ENCODE measurements at places on chromosomes 5 and 9.

GRCh38 chr9:13228431-13228830 lies 51.1 kb downstream of the MPDZ start:
- DNase-seq, result no peak

DNA sequence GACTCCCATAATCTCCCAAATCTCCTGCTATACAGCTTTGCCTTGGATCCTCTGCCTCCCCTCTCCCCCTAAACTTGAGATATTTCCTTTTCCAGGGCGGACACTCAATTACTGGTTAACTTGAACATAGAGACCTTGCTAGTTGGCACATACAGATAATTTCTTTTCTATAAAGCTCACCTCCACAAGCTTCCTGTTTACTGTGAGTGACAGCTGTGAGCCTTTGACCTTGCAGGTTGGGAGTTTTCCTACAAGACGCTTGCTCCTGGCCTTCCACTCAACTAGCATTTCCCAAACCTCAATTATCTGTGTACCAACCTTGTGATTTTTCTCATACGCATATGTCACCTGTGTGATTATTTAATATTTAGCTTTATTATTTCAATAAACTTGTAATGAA lies 114.5 kb downstream of the GNA14 start:
- DNase-seq, result no peak

DNA sequence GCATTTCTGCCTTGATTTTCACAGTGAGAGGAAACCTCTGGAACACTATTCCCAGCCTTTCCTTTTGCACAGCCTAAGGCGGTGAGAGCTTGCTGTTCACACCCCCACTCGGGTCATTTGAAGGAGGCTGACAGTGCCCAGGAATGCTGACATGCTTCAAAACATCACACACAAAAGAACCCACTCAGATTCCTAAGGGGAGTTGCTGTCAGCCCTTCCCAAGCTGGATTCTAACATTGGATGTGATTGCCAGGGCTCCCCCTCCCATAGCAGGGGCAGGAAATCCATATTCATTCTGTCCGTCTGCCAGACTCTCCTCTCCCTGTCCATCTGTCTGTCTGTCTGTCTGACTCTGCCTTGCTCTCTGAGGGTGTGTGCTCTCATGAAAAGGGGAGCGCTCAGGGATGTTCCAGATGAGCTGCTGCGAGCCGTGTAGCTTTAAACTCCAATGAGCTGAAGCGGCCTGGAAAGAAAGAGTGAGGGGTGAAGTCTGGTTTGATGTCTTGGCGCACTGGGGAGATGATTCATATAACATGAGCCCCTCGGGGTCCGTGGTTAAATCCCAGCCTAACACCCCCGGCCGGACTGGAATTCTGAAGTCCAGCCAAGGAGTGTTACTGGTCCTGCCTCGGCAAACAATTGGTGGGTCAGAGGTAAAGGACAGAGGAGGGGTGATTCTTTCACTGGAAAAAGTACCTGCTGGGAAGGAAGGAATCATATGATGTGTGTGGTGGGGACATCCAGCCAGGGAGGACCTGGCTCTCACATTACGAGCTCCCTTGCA lies 517.0 kb downstream of the CCDC171 start:
- DNase-seq, result no peak

DNA sequence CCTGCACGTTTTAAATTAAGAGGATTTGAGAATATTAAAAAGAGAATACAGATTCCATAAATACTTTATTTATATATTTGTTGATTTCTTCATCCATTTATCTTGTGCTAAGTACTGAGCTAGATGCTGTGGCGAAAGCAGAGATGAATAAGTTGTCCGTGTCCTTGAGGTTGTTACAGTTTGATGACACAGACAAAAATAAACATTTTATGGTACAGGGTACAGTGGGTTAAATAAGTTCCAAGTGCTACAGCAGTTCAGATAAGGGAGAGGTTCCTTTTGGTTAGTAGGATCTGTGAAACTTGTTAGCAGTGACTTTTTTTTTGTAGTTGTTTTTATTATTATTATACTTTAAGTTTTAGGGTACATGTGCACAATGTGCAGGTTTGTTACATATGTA lies 50.2 kb downstream of the MACIR start:
- no peak for DNase-seq

- DNase-seq, result no peak
Measured at GRCh38 chr5:122705851-122706250, 69.0 kb upstream of the SNX2 start.

- DNase-seq, result peak; percentile 49
Measured at GRCh38 chr5:40429258-40430100, 250.2 kb upstream of the PTGER4 start.

GRCh38 chr5:100889165-100889743 lies 13.8 kb downstream of the ST8SIA4 start:
- no peak for DNase-seq

DNA sequence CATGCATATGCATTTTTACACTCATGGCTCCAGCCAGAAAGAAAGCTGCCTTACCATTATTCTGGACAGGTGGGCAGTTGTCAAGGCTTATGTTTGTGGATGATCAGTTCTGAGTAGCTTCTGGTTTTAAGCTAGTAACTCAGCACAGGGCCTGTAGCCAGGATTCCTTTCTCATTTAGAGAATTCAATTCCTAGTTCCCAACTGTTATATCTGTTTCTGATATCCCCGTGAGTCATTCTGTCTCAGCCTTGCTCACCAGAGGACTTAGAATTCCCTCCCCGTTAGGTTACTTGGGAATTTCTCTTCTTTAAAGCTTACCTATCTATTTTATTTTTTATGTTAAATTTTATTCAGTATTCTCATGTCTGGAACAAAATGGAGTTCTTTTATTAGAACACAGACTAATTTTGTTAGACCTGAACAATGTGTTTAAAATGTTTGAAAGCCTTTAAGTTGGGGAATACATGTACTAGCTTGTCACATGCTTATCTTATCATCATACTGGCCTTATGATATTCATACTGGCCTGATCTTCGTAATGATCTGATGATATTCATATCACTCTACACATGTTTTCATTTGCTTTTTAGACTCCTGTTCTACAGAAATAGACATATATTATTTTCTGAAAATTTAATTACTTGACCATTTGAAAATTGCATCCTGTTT lies 47.1 kb downstream of the CAST start:
- no peak for DNase-seq

GRCh38 chr9:76424491-76424890 lies 30.3 kb upstream of the RFK start:
- no peak for DNase-seq

GRCh38 chr5:37532976-37533740 lies 154.0 kb downstream of the WDR70 start:
- no peak for DNase-seq

GRCh38 chr9:110220809-110221208 lies 12.8 kb upstream of the C9orf152 start:
- DNase-seq, result no peak

DNA sequence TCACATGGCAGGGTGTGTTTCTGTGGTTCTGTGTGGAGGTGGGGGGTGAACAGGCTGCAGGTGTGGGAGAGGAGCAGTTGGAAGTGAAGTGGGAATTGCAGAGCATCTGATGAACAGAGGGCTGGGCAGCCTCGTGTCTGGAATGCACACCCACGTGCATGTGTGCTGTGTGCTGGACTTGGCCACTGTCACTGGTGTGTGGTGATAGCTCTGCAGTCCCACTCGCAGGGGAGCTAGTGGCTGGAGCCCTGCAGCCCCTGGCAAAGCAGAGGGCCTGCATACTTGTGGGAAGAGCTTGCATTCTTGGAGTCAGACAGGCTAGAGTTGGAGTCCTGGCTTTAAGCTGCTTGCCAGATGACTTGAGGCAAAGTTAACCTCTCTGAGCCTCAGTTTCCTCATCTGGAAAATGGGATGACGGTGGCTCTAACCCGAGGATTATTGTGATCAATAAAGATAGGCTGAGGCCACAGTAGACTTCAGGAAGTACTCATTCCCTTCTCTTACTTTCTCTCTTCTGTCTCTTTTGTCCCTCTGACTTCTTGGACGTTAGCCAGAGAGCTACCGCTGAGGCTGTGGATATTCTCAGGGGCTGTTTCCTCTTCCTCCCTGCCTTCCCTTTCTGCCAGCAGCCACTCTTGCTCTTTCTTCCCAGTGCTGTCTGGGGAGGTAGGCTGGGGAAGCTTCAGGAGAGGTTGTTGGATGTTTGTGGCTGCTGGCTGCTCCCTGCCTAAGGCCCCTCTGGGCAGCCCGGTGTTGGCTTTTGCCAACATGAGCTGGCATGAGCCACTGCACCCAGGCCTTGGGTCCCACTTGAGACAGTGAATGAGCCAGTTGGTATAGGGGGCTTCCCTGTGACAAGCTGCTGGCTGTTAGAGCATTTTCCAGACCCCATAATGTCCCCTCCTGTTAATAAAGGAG lies 18.3 kb downstream of the PSAT1 start:
- no peak for DNase-seq

GRCh38 chr9:108300306-108301287 lies 555.2 kb downstream of the ACTL7B start:
- no peak for DNase-seq

- DNase-seq, result no peak
Measured at GRCh38 chr9:982394-983230, 6.2 kb downstream of the DMRT3 start.

GRCh38 chr9:136950656-136951276 lies 1.3 kb upstream of the LCN12 start:
- DNase-seq, result no peak

- DNase-seq, result no peak
Measured at GRCh38 chr5:175573493-175574269, 84.2 kb upstream of the HRH2 start.

DNA sequence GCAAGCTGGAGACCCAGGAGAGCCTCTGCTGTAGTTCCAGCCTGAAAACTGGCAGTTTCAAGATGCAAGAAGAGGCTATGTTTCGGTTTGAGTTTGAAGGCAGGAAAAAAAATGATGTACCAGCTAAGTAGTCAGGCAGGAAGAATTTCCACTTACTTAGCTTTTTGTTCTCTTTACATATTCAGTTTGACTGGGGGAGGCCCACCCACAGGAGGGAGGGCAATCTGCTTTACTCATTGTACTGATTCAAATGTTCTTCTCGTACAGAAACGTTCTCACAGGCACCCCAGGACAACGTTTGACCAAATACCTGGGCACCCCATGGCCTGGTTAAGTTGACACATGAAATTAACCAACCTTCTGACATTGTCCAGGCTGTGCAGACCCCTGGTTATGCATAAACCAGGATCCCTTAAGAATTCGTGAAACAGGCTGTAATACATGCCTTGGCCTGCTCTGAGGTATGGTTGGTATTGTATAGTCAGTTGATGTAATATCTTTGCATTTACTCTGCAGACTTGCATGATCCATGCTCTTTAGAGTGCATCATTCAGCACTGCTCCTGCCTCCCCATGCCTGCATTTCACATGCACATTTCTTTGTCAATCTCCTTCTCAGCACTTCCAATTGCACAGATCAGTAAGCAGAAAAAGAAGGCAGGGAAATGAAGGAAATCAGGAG lies 687.1 kb downstream of the TAF11L14 start:
- DNase-seq, result no peak

GRCh38 chr9:6955251-6955921 lies 197.6 kb downstream of the KDM4C start:
- DNase-seq, result no peak

- DNase-seq, result no peak
Measured at GRCh38 chr5:33557605-33558004, 116.8 kb downstream of the TARS1 start.

GRCh38 chr9:21505425-21506179 lies 23.5 kb upstream of the IFNE start:
- no peak for DNase-seq

GRCh38 chr5:173809014-173809413 lies 79.1 kb upstream of the CPEB4 start:
- no peak for DNase-seq

DNA sequence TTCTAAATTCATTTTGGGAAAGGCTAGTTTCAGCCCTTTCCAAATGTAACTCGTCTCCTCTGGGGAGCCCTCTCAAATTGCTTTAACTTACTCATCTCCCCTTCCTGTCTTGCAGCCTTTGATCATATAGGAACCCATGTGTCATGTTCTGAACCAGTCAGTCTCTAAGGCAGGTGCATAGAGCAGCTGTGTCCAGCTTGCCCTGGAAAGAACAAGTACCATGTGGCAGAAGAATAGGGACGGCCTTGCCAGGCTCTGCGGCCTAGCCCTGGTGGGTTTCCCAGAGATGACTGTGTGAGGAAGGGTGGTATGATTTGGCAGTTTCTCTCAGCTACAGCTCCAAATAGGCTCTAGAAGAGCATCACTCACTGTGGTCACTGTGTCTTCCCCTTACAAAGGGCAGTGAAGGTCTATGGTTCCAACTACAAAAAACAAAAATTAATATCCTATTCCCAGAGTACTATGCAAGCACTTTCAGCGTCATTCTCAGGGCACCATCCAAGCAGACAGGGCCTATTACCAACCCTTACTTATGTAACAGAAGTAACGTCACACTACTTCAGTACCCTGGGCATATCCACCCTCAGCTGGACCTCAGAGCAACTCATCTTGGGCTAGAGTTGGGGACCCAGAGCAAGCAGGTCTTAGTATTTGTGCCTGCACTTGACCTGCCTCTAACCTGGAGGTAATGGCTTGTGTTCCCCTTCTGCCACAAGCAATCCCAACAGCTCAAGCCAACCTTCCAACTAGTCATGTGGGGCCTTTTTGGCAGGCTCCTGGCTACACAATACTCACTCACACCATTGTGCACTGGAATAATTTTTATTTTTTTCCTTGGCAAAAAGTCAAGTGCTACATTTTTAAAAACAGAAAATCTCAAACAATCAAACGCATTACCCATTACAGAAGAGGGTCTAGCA lies 37.2 kb upstream of the UBAP2 start:
- no peak for DNase-seq

DNA sequence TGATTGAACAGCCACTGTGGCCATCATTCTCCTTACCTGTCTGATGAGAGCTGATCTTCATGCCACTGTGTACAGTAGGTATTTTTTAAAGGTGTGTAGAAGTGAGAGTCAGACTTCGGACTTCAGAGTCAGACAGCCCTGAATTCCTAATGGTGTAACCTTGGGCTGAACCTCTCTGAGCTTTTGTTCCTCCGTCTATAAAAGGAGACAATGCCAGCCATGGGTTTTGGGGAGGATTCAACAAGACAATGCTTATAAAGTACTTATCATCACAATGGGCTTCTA lies 18.7 kb downstream of the GSN start:
- DNase-seq, result no peak

- DNase-seq, result no peak
Measured at GRCh38 chr9:119020730-119021333, 348.4 kb downstream of the BRINP1 start.

GRCh38 chr9:129649726-129650679 lies 8.1 kb upstream of the ASB6 start:
- DNase-seq, result no peak

GRCh38 chr5:36174119-36174518 lies 22.2 kb downstream of the SKP2 start:
- no peak for DNase-seq

Data from CD4-positive, alpha-beta T cell treated with Interleukin-15 for 1 hour (primary cell).